HepG2 (cell line): ENCODE measurements at places on chromosomes 2 and 18. TPM values are rescaled to one million over a fixed set of nuclear protein-coding genes. Genes with fewer than 3 reads are reported as not detected.

DNA sequence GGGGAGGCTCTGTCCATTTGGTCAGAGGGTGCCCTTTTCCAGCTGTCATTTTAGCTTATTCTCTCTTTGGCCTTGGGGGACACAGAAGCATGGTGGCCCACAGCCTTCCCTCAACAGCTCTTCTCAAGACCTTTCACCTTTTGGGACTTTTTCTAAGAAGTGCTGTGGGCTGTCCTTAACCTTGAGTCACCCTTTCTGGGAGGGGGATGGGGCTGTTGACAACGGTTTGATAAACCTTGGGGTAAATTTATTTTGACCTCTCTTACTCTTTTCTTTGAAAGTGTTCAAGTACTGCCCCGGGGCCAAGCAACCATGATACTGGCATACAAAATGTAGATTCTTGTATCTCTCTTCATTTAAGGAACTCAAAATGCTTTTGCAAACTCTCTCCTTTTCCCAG lies 13.7 kb downstream of the IGFBP5 start:
- no peaks in the 10 kb centered on the region for H3K36me3 ChIP-seq
- peaks cover 45% of the 10 kb centered on the region; the same call in 2 of the 3 replicates for H3K27me3 ChIP-seq
- no peak for DNase-seq
- H3K27ac ChIP-seq: no peak overlapping the region

DNA sequence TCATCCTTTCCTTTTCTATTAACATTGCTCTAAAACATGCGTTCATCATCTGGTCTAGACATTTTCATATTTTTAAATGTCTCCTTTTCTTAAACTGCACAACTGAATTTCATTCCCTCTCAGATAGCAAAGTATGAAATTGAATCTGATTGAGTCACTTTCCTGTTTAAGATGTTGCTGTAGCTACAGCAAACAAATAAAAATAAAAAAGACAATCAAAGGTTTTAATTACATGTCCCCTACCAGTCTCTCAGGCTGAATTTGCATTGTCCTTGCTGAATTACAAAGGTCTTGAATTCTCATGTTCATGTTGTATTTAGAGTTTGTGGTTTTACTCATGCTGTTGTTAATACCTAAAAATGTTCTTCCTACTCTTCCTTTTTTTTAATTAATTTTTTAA lies 537.9 kb upstream of the LRATD1 start:
- no peak overlapping the region for H3K27ac ChIP-seq
- H3K36me3 ChIP-seq: no peaks in the 10 kb centered on the region
- H3K4me3 ChIP-seq: no peak overlapping the region
- no peak for DNase-seq
- no peaks in the 10 kb centered on the region for H3K4me1 ChIP-seq
- H3K27me3 ChIP-seq: no peaks in the 10 kb centered on the region

Gene SKA1
- 3.8 and 5.3 TPM in 2 replicates for polyA plus RNA-seq

Gene STARD6
- polyA plus RNA-seq: not detected in 2 replicates

DNA sequence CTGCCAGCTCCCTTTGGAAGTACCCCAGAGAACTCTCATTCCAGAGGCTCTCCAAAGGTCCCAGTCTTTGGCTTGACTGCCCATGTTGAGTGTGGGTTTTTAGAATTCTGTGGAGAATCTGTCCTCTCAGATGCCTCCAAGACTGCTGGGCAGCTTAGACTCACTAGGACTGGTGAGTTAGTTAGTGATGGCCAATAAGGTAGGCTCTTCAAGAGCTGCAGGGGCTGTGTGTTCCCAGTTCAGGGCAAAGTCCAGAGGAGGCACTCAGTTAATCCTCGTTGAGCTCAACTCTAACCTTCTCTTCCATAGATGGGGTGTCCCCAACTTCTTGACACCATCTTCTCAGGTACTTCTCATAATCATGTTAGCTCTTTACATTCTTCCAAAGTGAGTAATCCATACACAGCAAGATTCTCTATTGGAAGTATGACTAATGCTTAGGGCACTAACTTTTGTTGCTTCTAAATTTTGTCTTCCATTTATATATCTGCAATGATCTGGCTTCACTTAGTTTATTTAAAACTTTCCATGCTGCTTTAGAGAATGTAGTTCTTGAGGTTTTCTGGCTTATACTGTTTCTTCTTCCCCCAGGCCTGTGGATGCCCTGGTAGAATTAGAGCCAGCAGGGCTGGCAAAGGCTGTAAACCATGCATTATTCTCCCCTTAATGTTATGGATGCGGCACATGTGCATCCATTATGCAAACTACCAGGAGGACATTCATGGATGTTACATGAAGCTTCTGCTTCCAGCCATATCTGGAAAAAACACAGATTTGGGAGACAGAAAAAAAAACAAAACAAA lies 88.9 kb downstream of the POLE4 start:
- peaks cover 20% of the 10 kb centered on the region for H3K4me1 ChIP-seq
- DNase-seq: peak; percentile 39
- no peak overlapping the region for H3K27ac ChIP-seq
- no peak overlapping the region for H3K4me3 ChIP-seq

Gene C2orf80
- not detected in 2 replicates for polyA plus RNA-seq
